ENCODE measurements at places on chromosomes 16 and 17.

GRCh38 chr17:81513372-81513752, 763 bp upstream of the ACTG1 start:
- DNase-seq = no peak

DNA sequence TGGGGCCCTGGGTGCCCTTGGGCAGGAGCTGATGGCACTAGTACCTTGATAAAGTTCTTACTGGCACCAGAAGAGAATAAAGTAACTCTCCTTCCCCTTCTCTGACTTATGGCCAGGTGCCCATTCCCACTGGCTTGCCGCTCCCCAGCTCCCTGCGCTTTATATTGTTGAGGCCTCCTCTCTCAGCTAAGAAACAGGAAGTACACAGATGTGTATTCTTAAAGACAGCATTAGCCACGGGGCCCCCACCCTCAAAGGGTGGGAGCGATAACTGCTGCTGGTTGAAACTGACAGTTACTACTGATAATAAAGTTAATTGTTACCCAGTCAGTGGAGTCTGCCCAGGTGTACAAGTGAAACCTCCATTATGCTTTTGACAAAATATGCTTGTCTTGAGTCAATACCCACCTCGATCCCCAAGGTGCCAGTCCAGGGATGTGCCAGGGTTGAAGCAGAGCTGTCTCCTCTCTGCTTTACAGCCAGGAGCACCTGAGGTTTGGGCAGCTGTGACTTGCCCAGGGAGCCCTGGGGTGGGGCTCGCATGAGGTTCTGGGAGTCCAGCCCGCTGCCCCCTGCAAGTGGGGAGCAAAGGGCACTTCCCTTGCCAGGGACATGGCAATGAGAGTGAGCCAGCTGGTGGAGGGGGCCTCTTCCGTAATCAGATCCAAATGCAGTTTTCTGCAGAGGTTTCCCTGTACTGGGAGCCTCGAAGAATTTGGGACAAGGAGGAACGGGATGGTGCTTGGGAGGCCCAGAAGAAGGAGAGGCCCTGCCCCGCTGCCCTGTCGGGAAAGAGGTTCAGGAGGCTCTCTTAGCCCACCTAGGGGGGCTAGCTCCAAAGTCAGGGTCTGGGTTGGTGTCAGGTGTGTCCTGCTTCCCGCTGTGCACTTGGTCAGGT, 5.4 kb upstream of the CLDN9 start:
- no peak for DNase-seq

DNA sequence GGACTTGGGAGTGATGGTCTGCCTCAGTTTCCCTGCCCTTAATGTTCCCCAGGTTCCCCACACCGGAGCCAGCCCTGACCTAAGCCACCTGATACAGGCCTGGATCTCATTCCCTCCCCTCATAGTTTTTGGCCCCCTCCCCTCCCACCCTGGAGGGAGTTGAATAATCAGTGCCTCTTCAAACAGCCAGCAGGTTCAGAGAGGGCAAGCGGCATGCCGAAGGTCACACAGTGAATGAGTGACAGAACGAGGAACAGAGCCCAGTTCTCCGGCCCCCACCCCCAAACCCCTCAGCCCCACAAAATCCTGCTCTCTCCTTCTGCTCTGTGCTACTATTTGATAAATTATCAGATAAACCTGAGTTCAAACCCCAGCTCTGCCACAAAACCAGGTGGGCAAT, 31.2 kb downstream of the BEAN1 start:
- no peak for DNase-seq

DNA sequence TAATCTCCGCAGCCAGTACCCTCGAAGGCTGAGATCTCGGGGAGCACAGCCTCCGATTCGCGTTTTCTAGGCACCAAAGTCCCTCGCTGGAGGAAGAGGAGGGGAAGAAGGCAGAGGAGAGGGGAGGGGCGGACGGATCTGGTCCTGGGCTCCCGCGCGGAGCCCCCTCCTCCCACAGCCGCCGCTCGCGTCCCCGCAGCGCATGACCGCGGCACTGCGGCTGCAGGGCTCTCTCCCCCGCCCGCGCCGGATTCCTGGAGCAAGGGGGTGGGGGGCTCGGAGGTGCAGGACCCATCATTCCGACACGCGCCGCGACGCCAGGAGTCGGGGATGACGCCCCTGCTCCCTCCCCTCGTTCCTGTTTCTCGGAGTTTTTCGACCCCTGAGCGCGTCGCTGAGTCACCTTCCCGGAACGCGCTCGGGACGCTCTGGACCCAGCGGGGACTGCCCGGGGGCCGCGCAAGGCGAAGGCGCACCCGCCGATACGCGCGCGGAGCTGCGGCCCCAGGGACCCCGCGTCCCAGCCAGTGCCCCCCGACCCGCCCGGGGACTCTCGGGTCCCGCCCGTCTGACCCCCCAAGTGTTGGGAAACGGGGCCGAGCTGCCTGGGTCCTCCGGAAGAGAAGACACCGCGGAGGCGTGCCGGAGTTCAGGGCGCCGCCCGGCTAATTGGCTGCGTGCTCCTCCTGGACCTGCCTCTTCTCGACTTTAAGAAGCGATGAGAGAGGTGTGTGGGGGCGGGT, 1.4 kb upstream of the SPHK1 start:
- no peak for DNase-seq

DNA sequence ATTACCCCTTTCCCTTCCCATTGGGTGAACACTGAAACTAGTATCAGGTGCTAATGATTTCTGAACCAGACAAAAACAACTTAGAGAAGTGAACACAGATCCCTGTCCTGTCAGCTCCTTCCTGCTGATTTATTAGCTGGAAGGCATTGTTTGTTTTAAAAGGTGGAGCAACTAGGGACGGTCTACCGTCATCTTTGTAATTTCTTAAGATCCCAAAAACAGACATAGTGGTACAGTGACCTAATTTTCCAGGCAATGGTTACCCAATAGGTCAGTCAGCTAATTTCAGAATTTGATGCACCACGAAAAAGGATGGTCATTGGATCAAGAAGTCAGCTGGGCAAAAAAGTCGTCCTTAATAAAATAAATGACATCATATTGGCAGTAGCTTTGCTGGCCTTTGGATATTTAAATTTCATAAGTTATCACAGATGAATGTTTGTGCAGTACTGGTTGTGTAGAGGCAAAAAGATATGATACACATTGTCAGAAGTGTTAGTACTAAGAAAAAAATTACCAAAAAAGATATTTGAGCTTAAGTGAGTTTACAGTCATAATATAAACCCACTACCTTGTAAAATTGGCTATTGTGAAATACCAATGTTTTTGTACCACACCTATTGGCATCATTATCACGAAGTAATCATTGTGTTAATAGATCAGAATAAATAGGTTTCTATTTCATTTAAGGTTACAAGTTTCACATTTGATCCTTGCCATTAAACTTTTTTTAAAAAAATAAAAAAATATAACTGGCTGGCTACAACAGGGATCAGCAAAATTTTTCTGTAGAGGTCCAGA, 27.2 kb upstream of the KCNJ16 start:
- DNase-seq = no peak

- DNase-seq = no peak
Observed at GRCh38 chr17:58367461-58367860, 15.5 kb upstream of the SUPT4H1 start.

GRCh38 chr16:12079412-12079965, 103.0 kb downstream of the SNX29 start:
- no peak for DNase-seq

DNA sequence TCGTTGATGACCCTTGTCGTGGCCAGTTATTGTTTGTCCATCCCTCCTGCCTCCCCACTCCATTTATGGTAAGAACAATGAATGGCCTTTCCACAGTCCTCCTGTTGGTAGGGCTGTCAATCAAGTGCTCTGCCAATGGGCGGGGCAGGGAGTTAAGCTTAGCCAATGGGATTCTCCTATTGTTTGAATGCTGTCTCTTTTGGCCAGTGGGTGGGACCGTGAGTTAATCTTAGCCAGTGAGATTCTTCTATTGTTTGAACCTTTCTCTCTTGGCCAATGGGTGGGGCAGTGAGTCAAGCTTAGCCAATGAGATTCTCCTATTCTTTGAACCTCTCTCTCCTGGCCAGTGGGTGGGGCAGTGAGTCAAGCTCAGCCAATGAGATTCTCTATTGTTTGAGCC, 85.4 kb downstream of the IRX3 start:
- no peak for DNase-seq

DNA sequence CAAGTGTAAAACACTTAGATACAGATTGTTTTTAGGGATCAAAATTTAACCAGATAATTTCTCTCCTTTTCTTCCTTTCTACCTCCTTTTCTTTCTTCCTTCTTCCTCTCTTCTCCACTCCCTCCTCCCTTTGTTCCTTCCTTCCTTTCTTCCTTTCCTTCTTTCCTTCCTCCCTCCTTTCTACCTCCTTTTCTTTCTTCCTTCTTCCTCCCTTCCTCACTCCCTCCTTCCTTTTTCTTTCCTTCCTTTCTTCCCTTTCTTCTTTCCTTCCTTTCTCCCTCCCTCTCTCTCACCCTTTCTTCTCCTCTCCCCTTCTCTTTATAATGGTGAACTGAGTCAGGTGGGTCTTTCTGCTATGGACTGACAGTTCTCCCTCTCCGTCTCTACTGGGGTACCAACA, 397.5 kb upstream of the CDH11 start:
- no peak for DNase-seq

- DNase-seq = no peak
Observed at GRCh38 chr16:11354407-11354732, 9.1 kb downstream of the RMI2 start.

DNA sequence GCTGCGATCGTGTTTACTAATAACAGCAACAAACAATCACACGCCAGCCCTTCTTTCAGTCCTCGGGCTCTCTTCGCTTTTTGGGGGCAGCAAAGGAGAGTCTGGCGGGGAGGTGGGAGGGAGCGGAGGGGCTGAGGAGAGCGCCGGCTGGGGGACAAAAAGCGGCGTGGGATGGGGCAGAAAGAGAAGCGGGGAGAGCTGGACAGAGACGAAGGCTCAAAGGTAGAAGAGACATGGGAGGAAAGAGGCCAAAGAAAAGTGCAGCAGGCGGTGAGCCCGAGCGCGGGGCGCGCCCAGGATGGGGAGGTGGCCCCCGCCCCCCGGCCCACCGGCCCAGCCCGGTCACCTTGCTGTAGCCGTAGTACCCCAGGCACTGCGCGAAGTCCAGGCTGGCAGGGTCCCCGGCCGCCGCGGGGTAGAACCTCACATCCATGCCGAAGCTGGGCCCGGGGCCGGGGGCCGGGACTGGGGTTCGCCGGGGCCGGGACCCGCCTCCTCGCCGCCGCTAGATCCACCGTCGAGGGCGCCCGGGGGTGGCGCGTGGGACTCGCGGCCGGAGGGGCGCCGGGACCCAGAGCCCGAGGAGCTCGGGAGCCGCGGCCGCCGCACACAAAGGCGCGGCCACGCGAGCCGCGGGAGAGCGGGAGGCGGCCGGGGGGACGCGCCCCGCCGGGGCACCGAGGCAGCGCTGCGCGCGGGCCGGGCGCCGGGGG, 496 bp downstream of the TOX3 start:
- DNase-seq = no peak

GRCh38 chr16:1379304-1380076, 27.8 kb downstream of the GNPTG start:
- peak; percentile 66 for DNase-seq

DNA sequence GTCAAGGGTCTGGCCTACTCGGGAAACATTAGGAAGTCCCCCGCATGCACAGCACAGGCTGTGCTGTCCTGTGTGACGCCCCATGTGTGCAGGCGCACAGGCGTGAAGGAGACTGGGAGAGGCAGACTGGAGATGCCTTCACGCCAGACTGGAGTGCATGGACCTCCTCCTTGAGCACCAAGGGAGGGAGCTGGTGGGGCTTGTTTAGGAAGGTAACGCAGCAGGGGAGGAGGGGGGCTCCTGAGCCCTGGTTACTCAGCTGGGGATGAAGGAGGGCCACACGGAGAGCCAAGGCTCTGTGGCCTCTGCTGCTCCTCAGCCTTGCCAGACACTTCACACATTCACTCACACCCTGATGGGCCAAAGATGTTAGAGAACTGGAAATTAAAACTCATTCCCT, 7.7 kb downstream of the HSDL1 start:
- no peak for DNase-seq

DNA sequence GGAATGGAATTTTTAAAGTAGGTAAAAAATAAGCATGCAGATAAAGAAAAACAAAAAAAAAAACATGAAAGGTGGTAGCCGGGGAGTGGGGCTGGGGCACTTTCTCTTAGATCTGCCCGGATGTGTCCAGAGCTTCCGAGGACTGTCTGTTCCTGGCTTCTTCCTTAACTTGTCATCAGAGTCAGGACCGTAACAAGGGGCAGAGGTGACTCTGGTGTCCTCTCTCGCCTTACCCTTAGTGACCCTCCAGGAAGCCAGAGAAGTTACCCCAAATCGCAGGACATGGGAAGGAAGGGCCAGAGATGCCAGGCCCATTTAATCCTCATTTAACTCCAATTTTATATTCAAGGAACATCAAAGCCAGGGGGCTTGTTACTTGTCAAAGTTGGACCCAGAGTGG, 115.5 kb downstream of the ABCC6 start:
- no peak for DNase-seq

DNA sequence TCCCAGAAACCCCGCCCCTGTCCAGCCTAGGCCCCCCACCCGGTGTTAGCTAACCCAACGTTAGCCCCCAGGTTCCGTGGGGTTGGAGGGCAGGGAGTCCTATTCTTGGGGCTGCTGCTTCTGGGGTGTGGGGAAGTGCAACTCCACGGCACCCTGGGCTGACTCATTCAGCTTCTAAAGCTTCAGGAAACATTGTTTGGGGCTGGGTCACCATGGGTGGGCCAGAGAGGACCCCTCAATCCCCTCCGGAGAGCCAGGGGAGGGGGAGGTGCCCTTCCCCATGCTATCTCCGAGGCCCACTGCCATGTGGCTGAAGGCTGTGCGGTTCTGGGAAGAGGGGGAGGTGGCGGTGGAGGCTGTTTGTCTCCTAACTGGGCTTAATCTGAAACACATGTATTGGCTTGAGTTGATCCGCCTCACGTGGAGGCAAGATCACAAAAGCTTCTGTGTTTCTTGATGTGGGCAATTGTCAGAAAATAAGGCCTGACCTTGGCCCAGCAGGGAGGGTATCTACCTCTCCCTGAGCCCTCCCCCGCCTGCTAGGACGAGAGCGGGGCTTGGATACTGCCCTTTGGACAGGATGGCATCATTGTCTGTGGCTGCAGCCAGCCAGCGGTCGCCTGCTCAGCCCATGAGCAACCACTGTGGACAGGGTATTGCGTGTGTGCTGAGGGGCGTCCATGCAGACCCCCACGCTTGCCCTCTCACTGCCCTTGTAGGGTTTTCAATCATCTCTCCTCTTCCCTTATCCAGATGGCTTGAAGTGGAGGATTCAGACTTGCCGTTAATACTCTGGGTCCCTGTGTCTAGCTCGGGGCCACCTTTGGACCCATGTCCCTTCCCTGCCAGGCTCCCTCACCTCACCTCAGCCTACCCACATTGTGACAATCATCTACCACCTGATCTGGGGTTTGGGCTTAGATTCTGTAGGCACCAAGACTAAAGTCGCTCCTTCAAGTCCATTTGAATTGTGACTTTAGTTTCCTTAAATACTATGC, 1.3 kb downstream of the SERPINF1 start:
- DNase-seq = no peak

- DNase-seq = no peak
Observed at GRCh38 chr17:9225305-9226101, 204.2 kb downstream of the NTN1 start.

- DNase-seq = no peak
Observed at GRCh38 chr17:49899588-49899987, 51.7 kb upstream of the TAC4 start.

Data from NCI-H526 (cell line).